ENCODE measurements at places on chromosomes 12 and 14.

GRCh38 chr12:76898442-76898841, 19.6 kb upstream of the CSRP2 start:
- DNase-seq = no peak

DNA sequence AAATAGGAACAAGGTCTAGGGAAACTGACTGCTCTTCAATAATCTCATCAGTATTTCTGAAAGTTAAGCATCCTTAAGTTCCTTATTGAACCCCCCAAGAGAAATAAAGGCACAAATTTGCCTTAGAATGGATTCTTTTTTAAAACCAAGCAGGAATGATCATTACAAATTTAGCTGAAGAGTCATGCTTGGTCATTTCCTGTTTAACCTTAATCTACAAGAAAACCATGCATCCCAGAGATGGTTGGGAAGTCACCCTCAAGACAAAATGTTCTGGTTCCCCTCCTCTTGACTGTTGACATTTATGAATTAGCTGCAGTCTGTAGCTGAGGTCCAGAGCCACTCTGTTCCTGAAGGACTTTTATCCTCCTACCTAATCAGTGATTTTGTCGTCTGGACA, 291.8 kb upstream of the G2E3 start:
- no peak for DNase-seq

GRCh38 chr14:99121319-99121875, 150.6 kb downstream of the BCL11B start:
- DNase-seq = no peak

DNA sequence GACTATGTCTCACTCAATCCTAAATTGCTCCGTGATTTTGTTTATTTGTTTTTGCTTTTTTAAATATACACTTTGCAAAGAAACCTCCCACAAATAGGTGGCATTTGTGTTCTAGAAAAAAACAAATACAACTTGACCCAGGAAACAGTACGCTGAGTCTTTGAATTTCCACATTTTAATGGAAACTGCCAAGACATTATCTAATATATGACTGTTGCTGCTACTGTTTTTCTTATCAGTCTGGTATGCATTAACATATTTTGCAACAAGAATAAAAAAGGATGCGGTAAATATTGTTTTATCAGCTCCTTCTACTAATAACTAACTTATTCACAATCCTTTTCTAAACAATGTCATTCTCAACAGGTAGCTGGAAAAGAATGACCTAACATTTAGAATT, 187.4 kb downstream of the LRIG3 start:
- no peak for DNase-seq

GRCh38 chr14:39268393-39268792, 34.7 kb downstream of the MIA2 start:
- no peak for DNase-seq

- DNase-seq = no peak
These were observed 2.0 kb upstream of the CACNB3 start for GRCh38 chr12:48816143-48816854.

GRCh38 chr12:21710958-21711775, 53.5 kb upstream of the LDHB start:
- no peak for DNase-seq

GRCh38 chr12:123621619-123622530, 11.6 kb downstream of the EIF2B1 start:
- DNase-seq = no peak

DNA sequence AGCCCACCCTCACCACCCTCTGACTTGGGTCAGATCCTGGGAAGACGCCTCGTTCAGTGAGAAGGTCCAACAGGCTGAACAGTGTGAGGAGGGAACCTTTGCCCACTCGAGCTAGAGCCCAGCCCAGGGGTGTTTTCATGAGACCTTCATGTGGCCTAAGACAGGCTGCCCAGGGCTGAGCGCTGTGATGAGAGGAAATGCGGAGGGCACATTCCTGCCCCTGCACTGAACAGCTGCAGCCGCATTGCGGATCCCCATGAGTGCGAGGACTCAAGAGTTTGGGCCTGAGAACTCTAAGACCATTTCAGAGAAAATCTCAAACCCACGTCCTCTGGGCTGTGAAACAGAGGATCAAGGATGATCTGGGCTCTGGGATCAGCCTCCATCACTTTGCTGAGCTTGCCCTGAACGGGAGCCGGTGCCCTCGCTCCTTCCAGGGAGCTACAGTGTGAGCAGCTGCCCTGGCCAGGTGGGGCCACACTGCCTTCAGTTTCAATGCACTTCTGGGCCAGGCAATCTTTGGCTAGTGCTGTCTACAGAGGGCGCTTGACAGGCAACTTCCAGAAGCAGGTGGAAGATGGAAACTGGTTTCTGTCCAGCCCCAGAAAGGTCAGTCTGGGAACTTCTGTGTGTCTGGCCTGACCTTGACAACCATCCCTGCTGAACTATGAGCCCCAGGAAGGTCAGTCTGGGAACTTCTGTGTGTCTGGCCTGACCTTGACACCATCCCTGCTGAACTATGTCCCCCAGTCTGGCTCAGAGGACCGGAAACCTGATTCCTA, 43.5 kb upstream of the P2RX7 start:
- DNase-seq = no peak

- no peak for DNase-seq
These were observed 14.8 kb downstream of the KRT7 start for GRCh38 chr12:52247622-52248540.

- DNase-seq = no peak
These were observed 4.0 kb downstream of the RBM19 start for GRCh38 chr12:113961921-113962710.

DNA sequence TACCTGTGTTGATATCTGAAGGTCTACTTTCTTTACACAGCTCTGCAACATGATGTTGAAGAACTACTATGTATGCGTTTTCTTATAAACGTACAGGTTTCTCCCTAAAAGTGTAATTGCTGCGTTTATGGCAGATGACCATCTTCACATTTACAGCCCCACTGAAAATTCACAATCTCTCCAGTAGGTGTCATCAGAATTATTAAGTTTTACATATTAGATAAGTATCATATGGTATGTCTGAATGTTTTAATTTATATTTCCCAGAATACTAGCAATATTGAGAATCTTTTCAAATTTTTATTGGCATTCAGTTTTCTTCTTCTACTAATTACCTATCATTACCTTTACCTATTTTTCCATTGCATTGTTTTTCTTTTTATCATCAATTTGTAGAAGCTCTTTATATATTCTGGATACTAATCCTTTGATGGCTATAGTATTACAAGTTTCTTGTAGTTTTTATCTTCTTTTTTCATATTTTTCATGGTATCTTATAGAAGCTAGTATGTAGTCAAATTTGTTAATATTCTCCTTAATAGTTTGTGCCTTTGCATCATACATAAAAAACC, 123.5 kb downstream of the CAPZA3 start:
- peak; percentile 35 for DNase-seq

DNA sequence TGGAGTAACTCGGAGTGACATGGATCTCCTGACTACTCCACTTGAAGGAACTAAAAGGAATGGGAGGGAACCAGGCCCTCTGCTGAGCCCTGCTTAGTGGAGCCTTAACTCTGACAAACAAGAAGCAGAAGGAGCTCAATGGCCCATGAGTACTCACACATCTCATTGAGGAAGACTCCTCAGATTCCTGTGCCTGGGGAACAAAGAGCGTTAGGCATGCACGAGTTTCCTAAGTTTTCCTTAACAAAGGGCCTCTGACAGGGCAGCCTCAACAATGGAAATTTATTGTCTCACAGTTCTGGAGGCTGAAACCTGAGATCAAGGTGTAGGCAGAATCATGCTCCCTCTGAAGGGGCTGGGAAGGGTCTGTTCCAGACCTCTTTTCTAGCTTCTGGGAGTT, 185.7 kb upstream of the NTF3 start:
- no peak for DNase-seq

GRCh38 chr12:132453361-132454192, 36.4 kb upstream of the FBRSL1 start:
- DNase-seq = no peak

DNA sequence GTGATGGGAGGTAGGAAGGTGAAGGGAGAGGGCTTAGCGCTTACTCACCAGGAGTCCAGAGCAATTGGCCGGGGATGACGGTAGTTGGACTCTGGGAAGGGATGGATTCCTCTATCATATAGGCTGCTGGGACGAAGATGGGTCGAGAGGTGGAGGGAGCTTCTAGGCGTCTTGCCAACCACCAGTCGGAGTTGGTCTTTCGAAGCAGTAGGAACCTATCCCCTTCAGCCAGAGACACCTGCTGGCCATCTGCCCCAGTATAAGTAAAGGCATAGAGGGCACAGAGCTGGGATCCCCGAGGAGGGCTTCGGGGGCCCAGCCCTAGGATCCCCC, 657 bp downstream of the ARHGAP9 start:
- no peak for DNase-seq

- DNase-seq = no peak
These were observed 17.2 kb downstream of the PLEKHG3 start for GRCh38 chr14:64721391-64721791.
